ENCODE measurements at places on chromosomes 5 and 9.
A peak's percentile ranks its signal among the peaks of the same experiment; 100 is the strongest.

GRCh38 chr9:14584571-14584970 is 108.7 kb downstream of the ZDHHC21 start:
- no peak for DNase-seq

DNA sequence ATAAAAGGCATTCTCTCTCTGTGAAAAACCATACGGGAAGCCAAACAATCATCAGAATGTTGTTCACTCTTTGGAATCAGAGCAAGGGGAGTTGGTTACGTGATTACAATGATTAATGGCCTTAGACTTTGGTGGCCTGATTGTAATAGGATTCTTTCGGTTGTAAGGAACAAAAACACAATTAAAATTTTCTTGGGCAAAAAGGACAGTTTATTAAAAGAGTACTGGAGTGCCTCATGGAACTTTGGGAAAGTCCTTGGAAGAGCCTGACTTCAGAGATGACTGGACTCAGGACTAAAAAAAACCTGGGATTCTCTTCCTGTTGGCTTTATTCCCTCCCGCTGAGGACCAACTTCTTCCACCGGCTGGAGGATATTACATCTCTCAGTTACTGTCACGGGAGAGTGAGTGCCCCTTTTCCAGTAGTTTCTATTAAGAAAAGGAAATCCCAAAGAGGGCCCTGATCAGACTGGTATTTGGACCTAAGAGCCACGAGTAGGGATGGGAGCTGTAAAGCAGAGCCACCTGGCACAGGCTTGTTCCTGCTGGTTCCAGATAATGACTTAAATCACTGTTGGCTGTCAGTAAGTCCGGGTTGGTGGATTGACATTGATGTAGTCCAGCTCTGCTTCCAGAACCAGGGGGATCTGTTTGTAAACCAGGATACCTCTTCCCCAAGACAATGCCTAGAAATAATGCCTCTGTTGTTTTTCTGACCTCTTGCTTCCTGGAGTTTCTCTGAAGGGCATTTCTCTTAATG is 53.9 kb downstream of the CFAP95 start:
- DNase-seq = no peak

DNA sequence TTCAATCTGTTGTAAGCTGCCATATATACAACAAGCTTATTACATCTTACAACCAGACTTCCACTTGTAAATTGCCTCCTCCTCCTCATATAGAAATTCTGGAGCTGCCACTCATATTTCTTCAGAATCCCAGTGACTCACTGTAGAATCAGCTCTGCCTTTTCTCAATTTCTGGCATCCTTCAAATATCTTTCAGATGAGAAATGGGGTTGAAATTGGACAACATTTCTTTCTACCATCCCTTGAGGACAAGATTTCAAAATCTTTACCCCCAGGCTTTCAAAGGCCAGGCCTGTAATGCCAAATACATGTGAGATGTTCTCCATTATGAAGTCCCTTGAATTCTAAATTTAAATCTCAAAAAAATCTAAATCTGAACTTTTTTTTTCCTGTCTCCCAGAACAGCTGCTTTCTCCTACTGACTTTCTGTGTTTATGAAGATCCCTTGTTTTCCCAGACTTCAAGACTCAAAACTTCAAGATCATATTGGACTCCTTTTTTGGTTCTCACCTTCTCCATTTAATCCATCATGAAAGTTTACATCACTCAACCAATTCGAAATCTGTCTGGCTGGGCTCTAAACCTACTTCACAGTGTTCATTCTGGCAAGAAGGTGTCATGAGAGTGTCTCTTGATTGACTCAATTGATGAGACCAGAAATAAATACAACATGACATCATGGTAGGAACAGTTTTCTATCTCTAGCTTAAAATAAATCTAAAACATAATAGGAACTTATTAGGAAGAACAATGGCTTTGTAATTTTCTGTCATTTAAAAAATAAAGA is 109.8 kb downstream of the HMHB1 start:
- DNase-seq = no peak

GRCh38 chr9:138085568-138085967 is 208.0 kb downstream of the CACNA1B start:
- no peak for DNase-seq

DNA sequence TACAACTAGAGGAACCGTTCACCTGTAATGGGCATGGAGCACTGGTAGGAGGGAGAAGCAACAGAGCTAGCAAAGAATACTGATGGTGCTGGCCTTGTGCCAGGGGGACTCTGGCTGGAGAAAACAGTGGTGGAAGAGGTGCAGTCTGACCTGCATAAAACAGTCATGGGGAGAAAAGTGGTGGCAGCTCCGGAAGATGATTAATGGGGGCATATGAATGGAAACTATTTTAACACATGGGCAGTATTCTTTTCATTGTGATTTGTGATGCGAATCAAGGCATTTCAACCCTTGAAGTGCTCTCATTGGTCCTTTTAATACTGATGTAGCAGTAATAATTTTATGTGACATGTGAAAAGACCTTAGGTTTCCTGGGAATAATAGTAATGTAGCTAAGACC is 219.6 kb downstream of the ADAMTS6 start:
- DNase-seq = no peak

- DNase-seq = no peak
Measured at GRCh38 chr5:109803854-109804253, 114.1 kb downstream of the MAN2A1 start.

DNA sequence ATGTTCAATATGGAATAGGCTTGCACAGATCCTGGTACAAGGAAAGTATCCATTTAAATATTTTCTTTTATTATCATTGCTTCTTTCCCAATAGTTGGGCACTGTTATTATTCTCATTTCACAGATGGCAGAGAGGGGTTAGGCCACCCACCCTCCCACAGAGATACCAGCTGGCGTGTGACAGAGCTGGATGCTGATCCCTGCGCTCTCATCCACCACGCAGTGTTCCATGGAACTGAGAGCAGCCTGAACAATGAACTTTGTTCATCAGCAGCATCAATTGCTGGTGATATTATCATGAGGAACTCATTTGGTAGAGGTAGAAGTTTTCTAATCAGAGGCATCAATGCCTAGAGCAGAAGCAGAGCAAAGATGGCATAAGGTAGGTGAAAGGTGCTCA is 227.9 kb downstream of the ESM1 start:
- DNase-seq = no peak

GRCh38 chr9:126989847-126990842 is 75.6 kb downstream of the RALGPS1 start:
- DNase-seq = no peak

DNA sequence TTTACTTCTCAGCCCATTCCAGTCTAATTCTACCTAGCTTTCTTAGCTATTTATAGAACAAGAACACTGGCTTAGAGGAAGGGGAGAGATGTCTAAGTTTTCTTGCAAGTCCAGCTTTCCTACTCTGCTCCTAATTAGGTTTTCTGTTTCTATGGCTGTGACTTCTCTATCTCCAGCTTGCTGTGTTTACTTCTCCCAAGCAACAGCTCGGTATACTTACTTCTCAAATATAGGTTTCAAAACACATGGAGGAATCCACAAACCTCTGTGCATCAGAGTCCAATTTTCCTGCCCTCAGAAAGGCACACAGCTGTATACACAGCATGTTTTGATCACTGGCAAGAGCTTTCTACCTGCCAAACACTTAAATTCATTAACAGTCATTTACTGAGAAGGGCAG is 17.4 kb upstream of the HMGCR start:
- DNase-seq = no peak

DNA sequence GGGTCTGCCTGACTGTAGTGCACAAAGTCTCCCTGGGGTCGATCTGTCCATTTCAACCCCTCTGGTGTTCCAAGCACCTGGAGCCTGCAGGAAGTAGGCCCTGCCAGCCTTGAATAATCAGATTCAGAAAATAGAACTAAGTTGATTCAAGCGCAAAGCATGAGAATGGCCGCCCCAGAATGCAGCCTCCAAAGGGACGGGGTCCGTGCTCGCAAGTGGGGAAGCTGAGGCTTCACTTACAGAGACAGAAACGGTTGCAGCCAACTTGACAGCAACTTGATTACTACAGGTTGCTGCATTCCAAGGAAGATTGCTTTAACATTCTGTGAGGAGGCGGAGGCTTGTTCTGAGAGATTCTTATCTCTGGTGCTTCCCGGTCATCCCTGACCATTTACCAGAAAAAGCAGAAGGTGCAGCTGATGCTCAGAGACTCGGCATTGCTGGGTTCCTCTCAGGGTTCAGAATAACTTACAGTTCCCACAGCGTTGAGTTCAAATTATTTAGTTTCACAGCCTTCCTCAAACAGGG is 14.9 kb upstream of the LRRC14B start:
- DNase-seq = no peak

DNA sequence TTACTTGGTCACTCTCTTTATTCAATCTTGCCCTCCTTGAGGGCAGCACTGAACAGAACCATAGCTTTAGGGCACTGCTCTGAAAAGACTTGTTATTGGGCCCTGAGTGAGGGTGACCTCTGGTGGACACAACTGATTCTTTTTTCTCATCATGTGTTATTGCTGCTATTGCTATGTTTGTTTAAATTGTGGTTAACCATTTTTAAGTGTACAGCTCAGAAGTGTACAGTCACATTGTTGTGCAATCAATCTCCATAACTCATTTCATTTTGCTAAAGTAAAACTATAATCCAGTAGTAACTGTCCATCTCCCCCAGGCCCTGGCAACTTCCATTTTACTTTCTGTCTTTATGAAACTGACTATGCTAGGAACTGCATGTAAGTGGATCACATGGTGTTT is 351.1 kb upstream of the RIOK2 start:
- no peak for DNase-seq

GRCh38 chr5:14816999-14817761 is 54.4 kb downstream of the ANKH start:
- peak; percentile 18 for DNase-seq

GRCh38 chr5:158801268-158801667 is 298.4 kb downstream of the EBF1 start:
- no peak for DNase-seq

DNA sequence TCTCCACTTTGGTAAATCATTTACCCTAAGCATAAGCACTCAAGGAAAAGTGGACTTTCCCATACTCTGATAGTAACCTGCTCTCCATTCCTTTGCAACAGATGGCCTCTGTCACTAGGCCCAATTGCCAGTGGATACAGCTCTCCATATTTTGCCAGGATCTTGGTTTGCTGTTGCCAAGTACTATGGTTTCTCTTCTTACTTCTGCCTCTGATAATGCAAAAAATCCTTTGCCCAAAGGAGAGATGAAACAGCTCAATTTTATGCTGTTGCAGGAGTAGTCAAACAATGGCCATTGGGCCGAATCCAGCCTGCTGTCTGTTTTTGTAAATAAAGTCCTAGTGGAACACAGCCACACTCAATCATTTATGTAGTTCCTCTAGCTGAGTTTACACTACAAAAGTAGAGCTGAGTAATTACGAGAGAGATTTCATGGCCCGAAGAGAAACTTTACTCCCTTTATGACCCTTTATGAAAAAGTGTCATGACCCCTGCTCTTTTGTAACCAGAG is 92.5 kb downstream of the HTR4 start:
- no peak for DNase-seq

GRCh38 chr5:111942661-111943401 is 185.8 kb upstream of the NREP start:
- DNase-seq = no peak

DNA sequence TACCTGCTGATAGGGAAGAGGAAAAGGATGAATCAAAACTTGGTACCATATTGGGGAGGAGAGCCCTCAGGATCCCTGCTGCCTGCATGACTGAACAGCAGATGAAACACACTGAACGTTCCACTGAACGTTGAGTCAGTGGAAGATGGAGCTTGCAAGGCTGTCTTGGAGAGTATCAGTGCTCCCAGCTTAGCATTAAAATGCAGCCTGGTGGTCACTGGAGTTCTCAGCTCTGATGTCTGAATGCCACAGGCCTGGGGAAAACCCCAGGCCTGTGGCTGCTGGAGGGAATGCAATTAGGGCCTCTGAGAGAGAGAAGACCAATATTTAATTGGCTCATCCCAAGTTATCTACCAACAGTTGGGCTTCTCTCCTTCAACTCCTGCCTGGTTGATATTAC is 54.5 kb downstream of the PDE4D start:
- no peak for DNase-seq

All from anterior cingulate cortex (tissue), 58 donors.